Stimulated activated CD4-positive, alpha-beta T cell treated with anti-CD3 and anti-CD28 coated beads, Interleukin-1b, Interleukin-23, amount 100 ng/mL, for 1 hour (primary cell): ENCODE measurements at places on chromosomes 7 and 10.

GRCh38 chr10:3467052-3467951, 294.7 kb upstream of the PITRM1 start:
- no peak for DNase-seq

GRCh38 chr7:135774284-135774683, 25.7 kb upstream of the FAM180A start:
- DNase-seq, result no peak

DNA sequence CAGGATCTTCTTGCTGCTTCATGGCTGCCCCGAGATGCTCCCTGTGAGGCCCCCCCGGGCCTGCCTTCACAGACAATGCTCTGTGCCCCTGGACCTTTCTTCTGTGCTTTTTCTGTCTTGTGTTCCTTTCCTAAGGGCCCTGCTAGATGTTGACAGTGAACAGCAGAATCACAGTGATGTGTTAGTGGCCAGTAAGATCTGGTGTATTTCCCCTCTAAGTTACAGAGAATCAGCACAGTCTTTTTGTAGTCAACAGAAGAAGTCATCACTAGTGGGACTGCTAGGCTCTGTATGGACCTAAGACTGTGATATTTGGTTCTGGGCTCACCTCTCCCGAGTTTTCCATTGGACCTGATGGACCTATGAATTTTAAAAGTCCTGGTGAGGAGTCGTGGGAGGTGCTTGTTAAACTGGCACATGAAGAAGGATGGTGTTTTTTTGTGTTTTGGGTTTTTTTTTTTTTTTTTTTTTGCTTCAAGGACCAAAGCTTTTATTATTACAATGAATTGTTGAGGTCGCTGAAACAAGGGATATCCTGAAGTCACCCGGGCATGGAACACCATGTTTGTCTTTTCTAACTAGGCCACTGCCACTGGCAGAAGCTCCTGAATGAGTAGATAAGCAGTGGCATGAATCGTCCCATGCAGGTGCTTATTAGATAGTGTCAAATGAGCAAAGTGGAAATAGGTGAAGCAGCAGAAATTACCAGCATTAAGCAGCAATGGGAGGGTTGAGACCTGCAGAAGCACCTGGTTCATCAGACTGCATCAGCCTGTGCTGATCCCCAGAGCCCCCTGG, 194.8 kb downstream of the CELF2 start:
- DNase-seq, result no peak

DNA sequence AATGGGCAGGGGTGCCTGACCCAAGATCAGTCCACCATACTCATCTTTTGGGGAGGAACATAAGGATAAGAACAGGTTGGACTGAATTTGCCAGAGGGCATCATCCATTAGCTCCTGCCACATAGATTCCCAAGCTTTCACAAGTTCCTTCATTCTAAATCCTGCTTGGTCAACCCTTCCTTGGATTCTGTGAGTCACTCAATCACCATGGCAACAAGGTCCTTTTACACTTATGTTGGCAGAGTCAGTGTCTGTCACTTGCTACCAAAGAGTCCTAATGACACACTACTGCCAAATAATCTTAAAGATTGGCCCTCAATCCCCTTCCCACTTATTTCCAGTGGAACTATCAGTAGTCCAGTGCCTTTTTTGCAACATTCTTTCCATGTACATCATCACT, 5.0 kb upstream of the LGI1 start:
- no peak for DNase-seq

DNA sequence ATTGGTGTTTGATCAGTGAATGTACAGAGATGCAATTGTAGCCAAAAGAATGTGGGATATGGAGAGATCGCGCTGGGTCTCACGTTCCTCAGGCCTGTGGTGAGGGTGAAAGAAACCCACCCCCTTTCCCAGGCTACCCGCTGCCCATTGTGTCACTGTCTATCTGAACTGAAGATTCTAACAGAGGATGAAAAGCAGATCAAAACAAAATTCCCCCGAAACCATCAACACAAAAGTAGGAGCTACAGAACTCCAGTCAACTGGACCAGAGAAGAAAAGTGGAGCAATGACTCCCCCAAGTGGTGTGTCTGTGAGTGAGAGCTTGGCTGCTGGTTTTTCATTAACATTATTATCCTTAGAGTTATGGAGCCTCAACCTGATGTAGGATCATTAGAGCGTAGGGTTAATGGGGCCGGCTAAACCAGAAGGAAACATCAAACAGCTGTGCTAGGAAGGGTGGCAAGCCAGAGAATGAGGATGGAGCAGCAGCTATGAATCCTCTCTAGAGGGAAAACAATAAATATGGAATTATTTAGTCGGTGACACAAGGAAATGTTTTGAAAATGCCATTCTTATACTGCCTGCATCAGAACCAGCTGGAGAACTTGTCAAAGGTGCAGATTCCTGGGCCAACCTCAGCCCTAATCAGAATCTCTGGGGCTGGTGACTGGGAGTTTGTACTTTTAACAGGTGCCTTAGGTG, 38.3 kb downstream of the AKR1B1 start:
- DNase-seq, result no peak

- no peak for DNase-seq
These were observed 29.8 kb downstream of the MTURN start for GRCh38 chr7:30164567-30164966.

DNA sequence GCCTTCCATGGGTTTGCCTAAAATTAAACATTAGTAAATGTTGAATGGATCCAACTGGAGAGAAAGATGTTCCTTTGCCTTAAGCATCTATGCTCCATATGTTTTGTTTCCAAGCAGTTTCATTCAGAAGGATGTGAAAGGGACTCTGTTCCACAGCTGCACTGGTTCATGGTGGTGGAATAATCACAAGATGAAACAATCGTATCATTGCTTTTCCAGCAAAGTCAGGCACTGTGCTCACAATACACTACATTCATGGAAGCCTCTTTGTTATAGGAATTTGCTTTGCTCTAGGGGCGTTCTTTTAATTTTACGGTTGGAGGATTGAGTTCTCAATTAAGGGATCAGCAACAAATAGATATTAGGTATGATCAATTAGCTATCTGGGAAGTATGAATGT, 33.8 kb downstream of the RAMP3 start:
- no peak for DNase-seq

- DNase-seq, result no peak
These were observed 19.1 kb upstream of the OGDHL start for GRCh38 chr10:49781247-49781646.

GRCh38 chr7:80414331-80414730, 97.5 kb downstream of the GNAT3 start:
- DNase-seq, result no peak

DNA sequence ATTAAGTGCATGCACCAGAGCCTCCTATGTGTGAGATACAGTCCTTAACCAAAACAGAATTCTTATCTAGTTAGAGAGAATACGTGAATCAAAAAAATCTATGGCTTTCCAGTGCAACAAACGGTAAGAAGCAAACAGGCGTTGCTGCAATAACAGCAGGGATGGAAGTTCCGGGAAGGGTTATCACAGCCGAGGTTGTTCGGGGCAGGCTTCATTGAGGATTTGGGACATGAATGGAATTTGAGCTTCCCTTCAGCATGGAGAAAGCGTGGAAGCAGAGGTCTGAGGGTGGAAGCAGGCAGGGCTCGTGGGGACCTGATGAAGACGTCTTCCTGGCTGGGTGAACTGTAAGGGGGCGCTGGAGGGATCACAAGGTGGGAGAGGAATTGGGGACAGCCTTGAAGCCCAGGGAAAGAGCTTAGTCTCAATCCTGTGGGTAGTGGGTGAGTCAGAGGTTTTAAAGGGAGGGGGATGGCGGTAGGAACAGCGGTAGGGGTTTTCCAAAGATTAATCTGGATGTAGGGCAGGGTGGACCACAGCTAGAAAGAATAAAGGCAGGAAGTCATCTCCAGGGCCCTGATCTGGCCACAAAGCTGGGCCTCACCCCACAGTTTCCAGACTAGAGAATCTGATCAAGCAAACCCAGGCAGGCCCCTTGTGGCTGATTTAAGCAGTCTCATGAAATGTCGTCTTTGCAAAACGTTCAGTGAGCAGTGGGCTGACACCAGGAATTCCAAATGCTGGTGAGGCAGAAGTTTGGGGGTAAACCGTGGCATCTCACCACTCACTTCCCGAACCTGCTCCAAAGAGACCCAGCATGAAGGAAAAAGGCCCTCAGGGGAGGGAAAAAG, 65.1 kb downstream of the CALML3 start:
- DNase-seq, result no peak

DNA sequence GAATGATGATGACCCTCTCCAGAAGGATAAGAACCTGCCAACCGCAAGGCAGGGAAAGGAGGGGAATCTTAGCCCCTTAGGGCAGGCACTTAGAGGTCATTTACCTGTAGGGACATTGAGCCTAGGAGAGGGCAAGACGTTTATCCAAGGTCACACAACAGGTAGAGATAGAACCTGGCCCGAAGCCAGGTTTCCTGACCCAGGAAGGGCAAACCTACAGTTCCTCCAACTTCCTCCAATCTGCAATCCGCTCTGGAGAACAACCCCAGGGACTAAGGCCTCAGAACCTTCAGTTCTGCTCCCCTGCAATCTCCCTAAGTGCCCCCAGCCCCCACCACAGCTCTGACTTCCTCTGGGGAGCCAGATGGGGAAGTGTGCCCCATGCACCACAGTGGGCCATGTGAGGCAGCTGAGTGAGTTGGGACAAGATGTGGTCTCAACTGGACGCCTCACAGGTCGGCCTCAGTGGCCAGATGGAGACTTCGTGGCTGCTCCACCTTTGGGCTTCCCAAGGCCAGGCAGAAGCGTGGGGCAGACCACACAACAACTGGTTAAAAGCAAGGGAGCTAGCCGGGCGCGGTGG, 1.4 kb upstream of the PSAP start:
- no peak for DNase-seq

DNA sequence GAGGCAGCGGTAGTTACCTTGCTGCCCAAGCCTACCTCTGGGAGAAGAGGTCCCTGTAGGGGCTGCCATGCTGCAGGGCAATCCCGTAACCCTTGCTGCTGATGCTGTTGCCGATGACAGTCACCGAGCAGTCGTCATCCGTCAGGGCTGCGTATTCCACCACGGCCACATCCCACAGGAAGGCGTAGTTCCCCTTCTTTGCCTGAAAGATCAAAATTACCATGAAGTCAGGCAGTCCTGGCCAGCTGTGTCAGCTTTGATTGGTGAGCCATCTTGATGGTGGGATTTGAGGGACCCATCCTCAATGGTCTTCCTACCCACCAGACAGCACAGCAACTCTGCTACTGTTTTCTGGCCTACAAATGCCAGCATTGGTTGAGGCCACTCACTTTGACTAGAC, 746.8 kb downstream of the GRID1 start:
- no peak for DNase-seq

GRCh38 chr7:157652161-157652953, 315.6 kb downstream of the DNAJB6 start:
- no peak for DNase-seq

- no peak for DNase-seq
These were observed 420.4 kb downstream of the HTR7 start for GRCh38 chr10:90437452-90437851.

GRCh38 chr10:98466861-98467505, 20.2 kb upstream of the HPS1 start:
- DNase-seq, result no peak

- DNase-seq, result no peak
These were observed 410.4 kb downstream of the ATRNL1 start for GRCh38 chr10:115503546-115503945.

DNA sequence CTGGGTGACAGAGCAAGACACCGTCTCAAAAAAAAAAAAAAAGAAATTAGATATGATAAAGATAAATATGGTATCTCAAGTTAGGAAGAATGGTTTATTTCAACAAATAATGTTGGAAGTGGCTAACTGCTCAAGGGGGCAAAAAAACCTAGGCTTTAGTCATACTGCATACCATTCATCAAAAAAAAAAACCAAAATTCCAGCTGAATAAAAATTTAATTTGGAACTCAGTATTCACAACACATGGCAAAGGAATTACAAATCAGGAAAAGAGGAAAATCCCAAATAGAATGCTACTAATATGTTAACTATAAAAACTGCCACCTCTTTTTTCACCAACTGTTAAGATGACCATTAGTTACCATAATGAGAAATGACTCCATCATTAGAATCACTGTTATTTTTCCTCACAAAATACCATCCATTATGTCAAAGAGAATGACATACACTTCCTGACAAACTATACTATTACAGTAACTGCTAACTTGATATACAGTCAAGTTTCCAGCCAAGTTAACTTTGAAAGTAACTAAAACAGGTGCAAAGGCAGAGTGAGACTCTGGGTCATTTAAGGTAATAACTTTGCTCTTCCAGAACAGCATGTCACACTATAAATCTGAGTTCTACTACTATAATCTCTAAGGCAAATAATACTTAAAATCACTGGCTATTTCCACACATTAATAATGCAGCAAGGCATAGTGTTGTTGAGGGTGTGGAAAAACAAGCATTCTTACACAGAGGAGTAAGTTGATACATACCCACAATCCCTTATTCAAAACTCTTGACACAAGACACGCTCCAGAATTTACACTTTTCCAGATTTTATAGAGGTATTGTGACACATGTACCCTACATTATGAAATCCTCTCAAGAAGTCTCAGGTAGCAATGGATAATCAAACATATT, 10.2 kb downstream of the KBTBD2 start:
- no peak for DNase-seq

GRCh38 chr7:153444641-153445040, 607.6 kb upstream of the DPP6 start:
- no peak for DNase-seq

DNA sequence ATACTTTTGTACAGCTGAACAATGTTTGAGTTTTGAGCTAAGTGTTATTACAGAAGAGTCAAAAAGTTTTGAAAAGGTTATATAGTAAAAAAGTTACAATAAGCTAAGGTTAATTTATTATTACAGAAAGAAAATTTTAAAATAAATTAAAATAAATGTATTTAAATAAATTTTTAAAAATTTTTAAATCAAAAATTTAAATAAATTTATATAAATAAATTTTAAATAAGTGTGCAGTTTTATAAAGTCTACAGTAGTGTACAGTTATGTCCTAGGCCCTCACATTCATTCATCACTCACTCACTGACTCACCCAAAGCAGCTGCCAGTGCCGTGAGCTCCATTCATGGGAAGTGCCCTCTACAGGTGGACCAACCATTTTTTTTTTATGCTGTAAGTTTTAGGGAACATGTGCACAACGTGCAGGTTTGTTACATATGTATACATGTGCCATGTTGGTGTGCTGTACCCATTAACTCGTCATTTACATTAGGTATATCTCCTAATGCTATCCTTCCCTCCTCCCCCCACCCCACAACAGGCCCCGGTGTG, 462.9 kb upstream of the ZMIZ1 start:
- no peak for DNase-seq

- DNase-seq, result no peak
These were observed 63.5 kb upstream of the ZMIZ1 start for GRCh38 chr10:79005126-79005810.

DNA sequence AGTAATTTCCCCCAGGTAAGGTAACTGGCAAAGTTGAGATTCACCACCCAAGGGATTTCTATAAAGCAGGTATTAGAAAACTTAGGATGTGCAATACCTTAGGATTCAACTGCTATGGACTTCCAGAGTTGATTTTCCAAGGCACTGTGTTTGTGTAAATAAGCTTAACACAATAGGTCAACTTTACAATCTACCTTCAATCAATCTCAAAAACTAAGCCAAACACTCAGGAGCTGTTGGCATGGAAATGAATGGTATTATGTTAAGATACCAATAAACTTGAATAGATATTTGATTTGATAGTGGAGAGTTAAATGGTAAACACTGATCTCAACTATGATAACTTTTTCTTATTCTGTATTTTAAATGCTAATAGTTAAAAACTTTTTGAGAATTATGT, 762 bp upstream of the SEMA3E start:
- DNase-seq, result no peak
